ENCODE measurements at places on chromosomes 13 and 19.

GRCh38 chr19:6503407-6504201, 1.5 kb upstream of the TUBB4A start:
- DNase-seq: no peak

DNA sequence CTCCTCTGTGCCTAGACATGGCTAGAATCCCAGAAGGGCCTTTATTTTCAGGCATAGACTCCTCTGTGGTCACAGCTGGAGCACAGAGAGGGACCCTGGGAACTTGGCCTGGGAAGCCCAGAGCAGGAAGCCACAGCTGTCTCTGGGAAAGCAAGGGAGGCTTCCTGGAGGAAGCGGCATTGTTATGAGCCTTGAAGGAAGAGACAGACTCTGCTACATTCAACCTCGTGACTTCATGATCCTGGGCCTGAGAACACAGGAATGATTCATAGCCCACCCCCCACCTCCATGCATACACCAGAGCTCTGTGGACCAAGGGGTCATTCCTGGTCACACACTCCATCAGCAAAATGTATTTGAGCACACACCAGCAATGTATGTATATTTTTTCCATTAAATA, 8.6 kb downstream of the RDH8 start:
- no peak for DNase-seq

GRCh38 chr13:67515895-67516294, 285.8 kb upstream of the PCDH9 start:
- DNase-seq: no peak

GRCh38 chr13:46817095-46817494, 20.1 kb upstream of the ESD start:
- no peak for DNase-seq

GRCh38 chr13:48234566-48235340, 1.7 kb downstream of the ITM2B start:
- DNase-seq: no peak

- DNase-seq: no peak
Observed at GRCh38 chr13:95797016-95797415, 120.1 kb downstream of the DNAJC3 start.

DNA sequence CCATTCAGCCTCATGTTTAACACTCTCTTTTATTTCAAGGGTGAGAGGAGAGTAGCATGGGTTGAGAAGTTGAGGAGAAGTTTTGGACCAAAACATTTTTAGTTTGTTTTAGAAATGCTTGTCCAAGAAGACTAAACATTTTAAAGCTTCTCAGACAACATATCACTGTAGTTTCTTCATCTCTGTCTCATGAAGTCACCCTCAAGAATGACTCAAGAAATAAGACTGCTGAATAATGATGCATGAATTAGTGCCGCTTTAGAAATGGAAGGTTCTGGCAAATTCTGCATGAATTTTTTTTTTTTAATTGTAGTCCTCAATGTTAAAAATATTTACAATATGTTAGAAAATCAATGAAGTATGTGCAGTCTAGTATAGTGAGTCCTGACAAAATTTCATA, 422.7 kb upstream of the ARGLU1 start:
- no peak for DNase-seq

DNA sequence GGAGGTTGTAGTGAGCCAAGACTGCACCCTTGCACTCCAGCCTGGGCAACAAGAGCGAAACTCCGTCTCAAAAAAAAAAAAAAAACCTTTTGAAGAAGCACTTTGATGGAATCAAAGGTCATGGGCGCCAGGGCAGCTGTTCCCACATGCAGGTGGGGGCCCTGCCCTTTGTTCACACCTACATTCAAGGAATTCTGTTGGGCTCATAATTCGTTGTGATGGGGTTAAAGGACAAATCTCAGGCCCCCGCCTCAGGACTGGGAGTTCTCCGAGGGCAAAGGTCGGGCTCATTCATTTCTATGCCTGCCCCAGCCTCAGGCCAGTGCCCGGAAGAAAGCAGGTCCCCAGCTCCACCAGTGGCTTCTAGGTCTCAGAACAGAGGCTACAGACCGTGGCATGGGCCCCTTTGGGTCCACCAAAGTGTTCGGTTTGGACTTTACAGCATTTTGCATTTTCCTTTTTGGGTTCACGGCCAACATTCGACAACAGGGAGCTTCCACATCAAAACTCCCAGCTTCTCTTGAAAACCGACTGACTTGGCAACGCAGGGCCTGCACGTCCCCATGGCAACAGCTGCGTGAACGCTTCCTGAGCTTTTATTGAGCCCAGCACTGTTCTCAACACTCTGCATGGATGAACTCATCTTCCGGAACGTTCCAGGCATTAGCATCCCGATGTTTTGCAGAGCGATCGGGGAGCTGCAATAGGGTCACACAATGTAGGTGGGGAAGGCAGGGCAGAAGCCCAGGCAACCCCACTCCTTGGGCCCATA, 10.1 kb upstream of the GTF2F1 start:
- DNase-seq: no peak

DNA sequence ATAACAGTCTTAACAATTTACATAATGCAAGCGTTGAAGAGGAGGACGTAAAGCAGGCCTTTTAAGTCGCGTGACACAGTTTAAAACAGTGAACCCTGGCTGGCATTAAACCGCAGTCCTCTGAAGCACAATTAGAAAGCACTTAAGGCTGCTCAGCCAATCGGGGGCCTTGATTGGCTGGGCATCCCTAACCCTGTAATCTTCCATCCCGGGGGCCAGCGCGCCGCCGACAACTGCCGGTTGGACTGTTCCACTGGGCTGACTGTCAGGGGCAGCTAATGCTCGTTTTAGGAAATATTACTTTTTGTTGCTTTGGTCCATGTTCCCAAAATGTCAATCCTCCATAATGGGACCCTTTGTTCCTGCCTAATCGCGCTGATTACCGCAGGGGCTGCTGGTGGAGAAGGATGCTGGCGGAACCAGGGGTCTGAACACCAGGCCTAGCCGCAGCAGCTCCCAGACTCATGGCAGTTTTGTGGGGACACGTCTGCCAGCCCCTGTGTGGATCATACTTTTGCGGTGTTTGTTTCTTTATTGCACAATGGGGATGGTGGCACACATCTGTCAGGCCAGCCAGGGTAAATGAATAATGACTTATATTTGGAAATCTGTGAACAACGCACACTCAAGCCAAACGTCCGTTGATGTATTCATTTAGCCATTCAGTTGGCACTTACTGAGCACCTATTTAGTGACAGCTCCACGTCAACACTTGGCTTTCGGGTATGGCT, 127.1 kb upstream of the SPACA7 start:
- DNase-seq: no peak

- no peak for DNase-seq
Observed at GRCh38 chr13:113187883-113188665, 20.4 kb downstream of the PCID2 start.

- no peak for DNase-seq
Observed at GRCh38 chr13:63882052-63882451, 2466.4 kb upstream of the PCDH20 start.

GRCh38 chr19:45876411-45877197, 9.3 kb downstream of the IRF2BP1 start:
- no peak for DNase-seq
